ENCODE measurements at places on chromosomes 1 and 21.

- no peak for DNase-seq
Observed at GRCh38 chr1:154556422-154556821, 2.0 kb downstream of the UBE2Q1 start.

DNA sequence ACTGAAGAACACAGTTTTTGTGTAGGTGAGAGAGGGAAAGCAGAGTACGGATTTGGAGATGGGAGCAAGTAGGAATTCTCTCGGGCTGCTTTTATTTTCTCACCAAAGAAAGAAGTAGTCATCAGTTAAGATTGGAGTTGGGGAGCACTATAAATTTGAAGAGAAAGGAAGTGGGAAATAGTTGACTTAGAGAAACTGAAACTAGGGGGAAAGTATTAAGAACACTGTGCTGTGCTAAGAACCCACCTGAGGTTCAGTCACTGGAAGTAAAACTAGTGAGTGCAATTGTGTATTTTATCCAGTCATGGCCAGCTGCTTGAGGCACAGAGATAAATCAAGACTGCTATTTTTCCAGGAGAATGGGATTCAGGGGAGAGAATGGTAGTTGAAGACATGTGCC, 37.4 kb downstream of the CLCC1 start:
- DNase-seq, result no peak

DNA sequence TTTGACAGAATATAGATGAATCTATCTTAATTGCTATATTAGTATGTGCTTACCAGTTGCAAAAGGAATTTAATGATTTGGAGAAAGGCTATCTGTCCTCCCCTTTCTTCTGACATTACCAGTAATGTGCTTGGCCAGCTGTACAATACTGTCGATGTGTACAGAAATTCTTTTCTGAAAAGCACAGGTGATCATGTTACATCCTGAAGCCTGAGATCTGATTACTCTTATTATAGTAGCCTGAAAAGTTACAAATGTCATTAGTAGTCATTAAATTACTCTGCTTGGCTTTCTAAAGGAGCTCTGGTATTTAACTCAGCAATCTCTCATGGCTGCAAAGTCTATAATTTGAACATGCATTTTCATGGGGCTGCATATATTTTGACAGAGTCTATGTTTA, 209.8 kb downstream of the PTPRC start:
- DNase-seq, result no peak

GRCh38 chr21:37224861-37225839, 42.0 kb downstream of the VPS26C start:
- peak; percentile 59 for DNase-seq

- DNase-seq, result no peak
Observed at GRCh38 chr1:22841142-22841541, 130.5 kb downstream of the EPHB2 start.

- no peak for DNase-seq
Observed at GRCh38 chr1:99849413-99849743, 783 bp upstream of the AGL start.

- no peak for DNase-seq
Observed at GRCh38 chr1:16085522-16085921, 12.1 kb upstream of the FAM131C start.

GRCh38 chr1:90273241-90273774, 278.4 kb downstream of the ZNF326 start:
- no peak for DNase-seq

- no peak for DNase-seq
Observed at GRCh38 chr1:116989835-116990234, 11.7 kb upstream of the CD101 start.

Measured in GM20000 (cell line).